ENCODE measurements at places on chromosomes 5 and 9.
A peak's percentile ranks its signal among the peaks of the same experiment; 100 is the strongest.

DNA sequence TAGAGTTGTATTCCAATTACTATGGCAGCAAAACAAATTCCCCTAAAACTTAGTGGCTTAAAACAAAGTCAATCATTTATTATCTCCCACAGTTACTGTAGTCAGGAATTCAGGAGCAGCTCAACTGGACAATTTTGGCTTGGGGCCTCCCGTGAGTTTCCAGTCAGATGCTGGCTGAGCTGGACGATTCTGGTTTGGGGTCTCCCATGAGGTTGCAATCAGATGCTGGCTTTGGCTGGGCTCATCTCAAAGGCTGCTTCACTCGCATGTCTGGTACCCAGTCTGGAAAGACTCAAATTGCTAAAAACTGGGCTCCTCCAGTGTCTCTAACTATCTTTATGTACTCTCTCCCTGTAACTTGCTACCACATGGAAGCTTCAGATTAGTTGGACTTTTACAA, 130.1 kb downstream of the C5orf15 start:
- DNase-seq, result no peak

- no peak for DNase-seq
Measured at GRCh38 chr9:77800924-77801551, 152.9 kb upstream of the GNA14 start.

GRCh38 chr9:113349445-113350094, at the start of gene BSPRY:
BSPRY (plus strand) TSS chr9:113349541; CDS start chr9:113349580, 39 bp downstream.
- DNase-seq, result no peak

- no peak for DNase-seq
Measured at GRCh38 chr5:151079838-151080612, 809 bp downstream of the TNIP1 start.

- DNase-seq, result no peak
Measured at GRCh38 chr5:137492331-137492730, 6.8 kb downstream of the SPOCK1 start.

- DNase-seq, result no peak
Measured at GRCh38 chr9:80839821-80840675, 849.3 kb downstream of the TLE1 start.

GRCh38 chr9:88781628-88782391, 209.5 kb upstream of the S1PR3 start:
- DNase-seq, result no peak

DNA sequence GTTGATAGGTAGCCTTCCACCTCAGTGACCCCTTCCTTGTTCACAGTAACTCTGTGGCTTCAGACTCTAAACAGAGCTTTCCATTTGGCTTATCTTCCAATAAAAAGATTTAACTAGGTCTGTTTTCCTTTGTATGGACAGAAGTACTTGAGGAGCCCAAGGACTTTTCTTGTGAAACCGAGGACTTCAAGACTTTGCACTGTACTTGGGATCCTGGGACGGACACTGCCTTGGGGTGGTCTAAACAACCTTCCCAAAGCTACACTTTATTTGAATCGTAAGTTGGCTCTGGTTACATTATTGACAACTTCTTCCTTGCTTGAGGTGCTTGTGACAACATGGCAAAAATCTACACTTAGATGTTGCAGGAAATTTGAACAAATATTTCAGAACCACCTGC, 39.4 kb downstream of the OSMR start:
- DNase-seq, result no peak

DNA sequence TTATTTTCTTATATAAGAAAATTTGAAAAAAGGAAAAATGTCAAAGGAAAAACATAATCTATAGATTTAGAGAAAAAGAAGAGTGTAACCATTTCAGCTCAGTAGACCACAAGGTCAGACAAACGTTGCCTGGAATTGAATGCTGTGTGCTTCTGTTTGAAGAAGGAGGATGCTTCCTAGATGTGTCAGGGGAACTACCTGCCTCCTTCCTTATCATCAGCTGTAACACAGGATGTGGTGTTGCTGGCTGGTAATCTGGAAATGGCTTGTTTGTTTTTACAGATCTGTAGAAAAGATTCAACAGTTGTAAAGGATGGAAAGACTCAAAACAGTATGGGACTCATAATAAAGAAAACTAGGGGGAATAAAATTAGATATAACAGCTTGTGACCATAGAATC, 160.7 kb upstream of the MEF2C start:
- no peak for DNase-seq

DNA sequence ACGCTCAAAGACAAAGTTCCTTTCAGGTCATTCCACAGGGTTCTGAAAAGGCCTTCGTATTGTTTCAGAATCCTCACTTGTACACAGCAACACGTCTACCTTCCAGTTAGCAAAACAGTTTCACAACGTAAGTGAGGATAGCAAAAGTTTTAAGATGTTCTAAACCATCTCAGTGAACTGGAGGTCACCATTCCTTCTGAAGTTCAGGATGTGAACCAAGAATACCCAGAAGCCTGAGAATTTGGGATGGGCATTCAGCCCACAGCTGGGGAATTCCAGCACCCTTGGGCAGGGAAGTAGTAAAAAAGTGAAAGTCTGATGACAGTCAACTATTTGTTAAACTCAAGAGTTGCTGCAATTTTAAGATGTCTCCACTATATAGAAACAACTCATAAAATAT, 224.5 kb downstream of the BNC2 start:
- DNase-seq, result no peak

GRCh38 chr9:15901572-15901971, 348.7 kb downstream of the CCDC171 start:
- no peak for DNase-seq

GRCh38 chr5:3878267-3878666, 282.6 kb downstream of the IRX1 start:
- DNase-seq, result no peak

DNA sequence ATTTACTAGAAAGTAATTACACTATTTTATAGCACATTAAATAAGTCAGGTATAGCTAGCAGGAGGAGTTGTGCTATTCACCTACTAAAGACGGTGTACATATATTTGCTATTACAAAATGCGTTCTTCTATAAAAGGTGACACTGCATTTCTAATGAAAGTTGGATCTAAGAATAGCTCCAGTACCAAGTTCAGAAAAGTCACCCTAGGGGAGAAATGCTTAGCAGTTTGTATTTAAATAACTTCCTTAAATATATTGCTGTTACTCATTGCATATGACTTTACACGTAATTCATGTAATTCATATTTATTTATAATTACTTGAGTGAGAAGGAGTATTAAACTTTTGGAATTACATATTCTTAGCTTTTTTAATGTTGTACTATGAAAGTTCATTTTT, 7.0 kb upstream of the SUB1 start:
- no peak for DNase-seq

- DNase-seq, result no peak
Measured at GRCh38 chr5:66701244-66701643, 105.1 kb downstream of the MAST4 start.

- DNase-seq, result no peak
Measured at GRCh38 chr9:124295159-124295794, 37.5 kb downstream of the NEK6 start.

- no peak for DNase-seq
Measured at GRCh38 chr9:107807183-107807582, 317.6 kb upstream of the KLF4 start.

GRCh38 chr9:132877824-132878694, at the start of gene AK8:
AK8 (minus strand) TSS chr9:132878284; CDS start chr9:132878255, 29 bp downstream.
- DNase-seq, result peak; percentile 54

GRCh38 chr5:45225571-45226031, 416.9 kb downstream of the MRPS30 start:
- no peak for DNase-seq

DNA sequence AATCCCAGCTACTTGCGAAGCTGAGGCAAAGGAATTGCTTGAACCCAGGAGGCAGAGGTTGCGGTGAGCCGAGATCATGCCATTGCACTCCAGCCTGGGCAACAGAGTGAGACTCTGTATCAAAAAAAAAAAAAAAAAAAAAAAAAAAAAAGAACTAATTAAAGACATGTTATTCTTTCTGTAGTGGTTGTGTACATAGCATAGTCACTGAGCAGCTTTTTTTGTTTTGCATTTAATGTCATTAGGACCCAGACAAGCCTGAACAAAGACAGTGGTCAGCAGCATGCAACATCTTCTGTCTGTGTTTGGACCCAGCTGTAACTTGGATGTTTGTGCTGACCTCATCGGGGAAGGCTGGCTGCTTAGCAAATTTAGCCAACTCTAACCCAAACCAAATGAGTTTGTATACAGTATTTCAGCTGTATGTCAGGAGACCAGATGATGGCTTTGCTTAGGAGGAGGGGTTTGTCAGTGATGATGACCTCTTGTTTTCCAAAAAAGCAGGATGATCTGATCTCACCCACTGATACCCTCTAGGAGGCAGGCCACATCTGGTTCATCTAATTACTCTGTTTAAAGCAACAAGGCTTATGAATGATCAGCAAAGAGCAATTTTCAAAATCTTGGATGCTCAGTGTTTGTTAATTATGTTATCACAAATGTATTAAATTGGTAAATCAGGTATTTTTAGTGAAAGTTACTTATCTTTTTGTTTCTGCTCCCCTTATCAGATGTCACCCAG, 39.5 kb downstream of the SNCAIP start:
- no peak for DNase-seq

DNA sequence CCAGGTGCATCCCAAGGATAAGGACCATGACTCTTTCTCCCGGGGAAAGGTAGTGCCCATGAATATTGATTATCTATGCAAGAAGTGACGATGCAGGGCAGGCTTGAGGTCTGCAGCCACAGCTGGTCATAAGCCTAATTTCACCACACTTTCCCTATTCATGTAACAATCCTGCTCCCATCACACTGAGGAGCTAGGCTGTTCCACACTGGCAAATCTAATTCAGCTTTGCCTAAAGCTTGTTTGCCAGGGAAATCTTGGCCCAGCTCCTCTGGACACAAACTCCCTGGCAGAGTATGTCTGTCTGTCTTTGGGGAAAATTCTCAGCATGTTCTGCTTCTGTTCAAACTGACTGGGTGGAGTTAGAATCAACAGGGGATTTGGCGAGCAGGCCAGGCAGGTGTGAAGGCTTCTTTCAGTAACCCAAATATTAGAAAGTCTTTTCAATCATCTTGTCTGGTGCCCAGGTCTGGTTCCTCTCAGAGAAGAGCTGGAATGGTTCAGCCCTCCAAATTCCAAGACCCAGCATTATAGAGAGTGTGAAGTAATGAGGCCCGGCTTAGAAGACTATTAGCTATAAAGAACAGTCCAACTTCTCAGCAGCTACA, 88.5 kb upstream of the SPDL1 start:
- DNase-seq, result no peak

GRCh38 chr5:82374637-82375036, 96.5 kb upstream of the RPS23 start:
- DNase-seq, result no peak

DNA sequence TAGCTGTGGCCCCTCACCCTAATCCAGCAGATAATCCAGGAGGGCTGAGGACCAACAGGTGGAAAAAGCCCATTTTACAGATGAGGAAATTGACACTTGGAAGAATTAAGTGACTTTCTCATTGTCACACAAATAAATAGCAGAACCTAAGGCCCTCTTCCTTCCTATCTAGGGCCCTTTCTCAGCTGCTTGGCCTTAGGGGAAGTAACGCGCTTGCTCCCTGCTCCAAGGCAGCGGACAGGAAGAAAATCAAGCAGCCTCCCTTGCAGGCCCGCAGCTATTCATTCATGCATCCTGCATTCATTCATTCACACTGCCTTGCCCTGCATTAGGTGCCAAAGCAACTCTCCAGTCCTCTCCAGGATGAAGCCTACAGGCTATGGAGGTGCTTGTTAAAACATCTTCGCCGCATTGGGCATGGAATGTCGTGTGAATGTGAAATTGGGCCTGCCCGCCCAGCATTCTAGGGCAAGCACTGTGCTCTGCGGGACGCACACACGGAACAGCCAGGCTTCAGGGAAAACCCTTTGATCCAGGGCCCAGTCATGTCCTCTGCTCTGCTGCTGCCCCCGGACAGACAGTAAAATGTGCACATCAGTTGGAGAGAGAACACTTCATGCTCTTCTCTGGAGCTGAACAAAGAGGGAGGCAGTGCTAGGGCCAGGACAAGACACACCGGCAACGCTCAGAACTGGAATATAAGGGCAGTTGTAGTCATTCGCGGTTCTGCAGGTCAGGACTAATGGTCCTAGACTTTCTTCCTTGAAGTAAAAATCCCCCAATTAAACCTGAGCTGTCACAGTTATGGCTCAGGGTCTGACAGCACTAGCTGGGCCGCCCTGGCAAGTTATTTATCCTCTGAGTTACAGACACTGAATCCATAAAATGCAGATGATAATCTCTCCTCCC, 166.0 kb downstream of the COL23A1 start:
- no peak for DNase-seq

GRCh38 chr9:89444274-89444673, 53.6 kb downstream of the SEMA4D start:
- DNase-seq, result no peak

- DNase-seq, result peak; percentile 27
Measured at GRCh38 chr5:142881076-142881783, 111.1 kb downstream of the ARHGAP26 start.

DNA sequence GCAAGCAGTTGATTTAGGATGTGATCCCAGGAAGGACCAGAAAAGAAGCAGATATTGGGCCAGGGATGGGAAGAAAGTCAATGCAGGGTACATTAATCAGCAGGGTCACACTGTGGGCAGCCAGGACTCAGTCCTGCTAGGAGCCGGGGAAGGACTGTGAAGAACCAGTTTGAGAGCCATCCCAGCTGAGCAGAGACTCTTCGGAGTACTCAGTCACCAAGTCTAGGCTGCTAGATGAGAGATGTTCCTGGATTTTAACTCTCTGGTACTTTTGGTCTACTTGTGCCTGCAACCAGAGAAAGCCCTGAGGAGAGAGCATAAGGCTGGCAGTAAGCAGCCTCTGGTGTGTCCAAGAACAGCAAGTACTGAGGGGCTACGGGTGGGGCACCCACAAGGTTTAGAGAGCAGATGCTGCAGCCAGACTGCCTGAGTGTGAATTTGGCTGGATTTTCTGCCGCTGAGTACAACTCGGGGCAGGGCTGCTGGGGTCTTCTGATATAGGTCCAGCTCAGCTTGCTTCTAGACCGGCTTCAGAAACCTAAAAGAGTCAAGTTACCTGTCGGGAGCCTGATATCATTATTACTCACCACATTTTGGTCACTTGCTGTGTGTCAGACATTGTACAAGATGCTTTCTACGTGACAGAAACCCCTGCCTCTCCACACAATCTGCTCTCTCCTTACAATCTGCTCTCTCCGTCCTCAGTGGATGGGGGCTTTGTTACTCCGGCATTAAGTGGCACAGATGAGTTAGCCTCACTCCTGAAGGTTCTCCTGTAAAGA, 250.2 kb upstream of the GAS1 start:
- no peak for DNase-seq

DNA sequence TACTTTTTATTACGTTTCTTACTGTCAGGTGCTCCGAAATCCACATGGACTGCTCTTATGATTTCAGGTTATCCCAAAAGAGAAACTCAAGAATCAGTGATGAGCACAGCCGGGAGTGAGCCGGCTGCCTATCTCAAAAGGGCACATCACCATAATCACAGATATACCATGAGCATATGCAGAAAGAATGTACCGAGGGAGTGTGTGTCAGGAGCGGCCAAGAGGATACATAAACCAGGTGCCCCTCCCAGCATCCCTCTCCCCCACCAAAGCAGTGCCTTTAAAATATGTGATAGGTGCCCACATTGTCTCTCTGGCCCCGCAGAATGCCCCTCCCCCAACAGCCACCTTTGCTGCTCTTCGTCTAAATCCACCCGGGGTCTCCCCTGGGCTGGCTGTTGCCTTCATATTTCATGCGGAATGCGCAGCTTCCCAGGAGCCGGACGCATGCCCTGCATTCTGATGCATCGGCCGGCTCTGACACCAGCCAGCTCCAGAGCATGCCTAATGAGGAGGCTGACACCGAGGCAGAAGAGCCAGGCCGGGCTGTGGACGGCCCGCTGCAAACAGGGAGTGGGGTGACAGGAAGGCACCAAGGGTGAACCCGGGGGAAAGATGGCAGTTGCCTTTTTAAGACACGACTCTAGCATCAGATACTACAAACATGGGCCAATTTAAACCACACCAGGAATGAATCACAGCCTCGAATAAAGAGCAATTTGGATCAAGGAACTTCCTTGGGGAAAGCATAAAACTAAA, 652.3 kb downstream of the BNC2 start:
- DNase-seq, result no peak
